ENCODE measurements at places on chromosomes 11 and 22.

- DNase-seq, result no peak
Measured at GRCh38 chr11:72781063-72781312, 12.9 kb downstream of the STARD10 start.

- DNase-seq, result no peak
Measured at GRCh38 chr11:14029971-14030920, 67.7 kb downstream of the SPON1 start.

DNA sequence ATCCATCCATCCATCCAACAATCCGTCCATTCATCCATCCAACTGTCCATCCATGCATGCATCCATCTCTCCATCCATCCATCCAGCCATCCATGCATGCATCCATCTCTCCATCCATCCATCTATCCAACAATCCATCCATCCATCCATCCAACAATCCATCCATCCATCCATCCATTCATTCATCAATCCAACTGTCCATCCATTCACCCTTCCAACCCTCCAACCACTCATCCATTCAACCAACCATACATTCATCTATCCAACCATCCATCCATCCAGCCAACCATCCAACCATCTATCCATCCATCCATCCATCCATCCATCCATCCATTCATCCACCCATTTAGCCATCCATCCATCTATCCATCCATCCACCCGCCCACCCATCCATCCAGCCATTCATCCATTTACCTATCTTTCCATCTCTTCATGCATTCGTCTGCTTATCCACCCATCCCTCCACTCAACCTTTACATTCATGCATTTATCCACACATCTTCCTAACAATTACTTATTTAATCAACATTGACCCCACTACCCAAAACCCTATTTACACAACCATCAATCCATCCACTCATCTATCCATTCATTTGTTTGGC is 12.6 kb downstream of the CACNA1I start:
- DNase-seq, result no peak

GRCh38 chr11:115291325-115291724 is 212.9 kb downstream of the CADM1 start:
- no peak for DNase-seq

DNA sequence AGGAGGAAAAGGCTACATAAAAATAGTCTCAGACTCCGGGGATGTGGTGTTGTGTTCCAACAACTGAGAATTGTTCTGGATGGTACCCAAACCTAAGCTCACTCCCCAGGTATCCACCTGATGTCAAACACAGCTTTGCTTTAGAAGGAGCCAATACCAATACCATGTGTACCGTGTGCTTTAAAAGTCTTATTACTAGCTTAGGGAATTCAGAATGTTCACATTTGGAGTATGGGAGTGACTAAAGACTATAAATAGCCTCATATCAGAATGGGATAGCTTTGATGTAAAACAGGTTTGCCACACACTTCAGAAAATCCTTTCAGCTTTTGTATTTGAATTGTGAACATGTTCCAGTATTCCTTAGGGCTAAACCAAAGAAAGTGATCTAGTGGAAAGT is 248.7 kb upstream of the ARHGAP42 start:
- DNase-seq, result no peak

DNA sequence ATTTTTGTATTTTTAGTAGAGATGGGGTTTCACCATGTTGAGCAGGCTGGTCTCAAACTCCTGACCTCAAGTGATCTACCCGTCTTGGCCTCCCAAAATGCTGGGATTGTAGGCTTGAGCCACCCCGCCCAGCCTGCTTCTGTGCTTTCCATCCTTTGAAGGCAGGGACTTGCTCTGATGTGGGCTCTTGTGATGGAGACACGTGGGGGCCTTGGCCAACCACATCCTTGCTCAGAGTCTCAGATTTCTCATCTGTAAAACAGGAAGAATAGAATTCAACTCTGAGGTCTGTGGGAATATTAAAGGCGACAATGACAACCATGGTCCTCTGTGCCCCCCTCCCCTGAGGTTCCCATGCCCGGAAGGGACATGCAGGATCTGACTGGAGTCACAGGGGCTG is 3.8 kb upstream of the GGA1 start:
- DNase-seq, result peak; percentile 63

DNA sequence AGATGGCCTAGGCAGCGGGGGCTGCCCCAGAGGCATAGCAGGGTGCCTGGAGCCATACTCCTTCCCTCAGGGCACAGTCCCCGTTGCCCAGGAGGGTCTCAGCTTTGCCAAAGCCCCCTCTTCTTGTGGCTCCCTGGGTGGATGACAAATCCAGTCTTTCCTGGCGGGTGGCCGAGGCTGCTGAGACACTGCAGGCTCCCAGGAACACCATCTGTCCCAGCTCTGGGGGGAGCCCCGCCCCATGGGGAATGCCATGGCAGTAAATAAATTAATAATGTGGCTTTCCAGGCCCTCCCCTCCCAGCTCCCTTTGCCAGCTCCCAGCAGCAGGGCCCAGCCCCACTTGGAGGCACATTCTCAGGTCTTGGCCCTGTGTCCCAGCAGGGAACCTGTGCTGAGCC is 45.0 kb downstream of the PDE2A start:
- DNase-seq, result no peak

DNA sequence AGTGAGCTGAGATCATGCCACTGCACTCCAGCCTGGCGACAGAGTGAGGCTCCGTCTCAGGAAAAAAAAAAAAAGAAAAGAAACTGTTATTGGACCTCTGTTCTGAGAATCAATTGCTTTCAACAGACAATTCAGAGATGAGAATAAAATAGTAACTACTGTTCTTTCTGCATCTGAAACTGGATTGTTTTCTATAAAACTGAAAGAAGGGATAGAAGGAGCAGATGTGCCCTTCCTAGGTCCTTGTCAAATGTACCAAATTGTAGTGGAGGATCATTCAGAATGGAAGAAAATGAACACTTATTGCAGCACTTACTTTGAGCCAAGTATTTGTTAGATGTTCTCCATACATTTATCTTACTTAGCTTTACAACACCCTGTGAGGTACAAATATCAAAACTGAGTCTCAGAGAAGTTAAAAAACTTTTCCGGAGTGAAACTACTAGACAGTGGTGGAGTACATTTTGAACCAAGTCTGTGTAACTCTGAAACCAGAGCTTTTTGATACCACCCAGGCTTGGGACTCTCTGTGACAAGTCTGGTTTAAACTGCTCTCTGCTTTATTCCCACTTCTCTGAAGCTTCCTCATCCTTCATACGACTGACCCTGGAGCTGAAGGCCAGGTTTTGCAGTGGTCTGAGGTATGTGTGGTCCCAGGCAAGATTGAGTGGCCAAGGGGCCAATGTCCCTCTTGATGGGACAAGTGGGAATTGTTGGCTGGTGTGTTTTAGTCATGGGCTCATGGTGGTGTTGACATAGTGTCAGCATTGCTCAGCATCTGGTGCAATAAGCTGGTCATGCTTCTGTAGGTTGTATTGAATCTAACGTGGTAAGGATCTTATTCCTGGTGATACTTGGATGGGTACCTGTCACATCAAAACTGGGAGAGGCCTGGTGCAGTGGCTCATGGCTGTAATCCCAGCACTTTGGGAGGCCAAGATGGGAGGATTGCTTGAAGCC is 48.2 kb upstream of the CCDC134 start:
- peak; percentile 66 for DNase-seq

DNA sequence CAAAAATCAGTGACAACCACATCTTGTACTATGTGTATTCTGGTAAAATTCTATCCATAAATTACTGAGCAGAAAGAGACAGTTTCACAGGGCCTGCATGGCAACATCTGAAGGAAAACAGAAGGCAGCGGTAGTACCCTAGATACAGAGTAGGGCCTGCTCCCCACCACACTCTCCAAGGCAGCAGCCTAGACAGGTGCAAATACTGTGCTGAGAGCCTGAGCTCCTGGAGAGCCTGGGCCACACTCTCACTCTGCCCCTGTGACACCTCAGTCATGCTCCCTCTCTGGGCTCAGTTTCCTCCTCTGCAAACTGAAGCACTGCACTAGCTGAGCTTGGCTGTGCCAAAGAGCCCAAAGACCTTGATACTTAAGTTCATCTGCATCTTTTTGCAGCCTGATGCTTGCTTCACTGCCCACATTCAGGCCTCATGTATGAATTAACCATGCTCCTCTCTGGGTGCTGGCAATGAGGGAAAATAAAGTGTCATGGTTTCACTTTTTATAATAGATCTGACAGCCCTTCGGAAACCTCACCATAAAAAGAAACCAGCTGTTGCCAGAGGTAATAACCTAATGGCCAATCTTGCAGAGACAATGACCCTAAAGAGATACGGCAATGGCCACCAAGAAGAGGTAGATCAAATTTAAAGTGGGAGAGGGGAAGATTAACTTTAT is 104.7 kb downstream of the PLEKHA7 start:
- no peak for DNase-seq

- no peak for DNase-seq
Measured at GRCh38 chr11:88383447-88383846, 45.9 kb upstream of the CTSC start.

GRCh38 chr22:32206774-32207758 is 2.2 kb upstream of the RFPL2 start:
- peak; percentile 44 for DNase-seq

DNA sequence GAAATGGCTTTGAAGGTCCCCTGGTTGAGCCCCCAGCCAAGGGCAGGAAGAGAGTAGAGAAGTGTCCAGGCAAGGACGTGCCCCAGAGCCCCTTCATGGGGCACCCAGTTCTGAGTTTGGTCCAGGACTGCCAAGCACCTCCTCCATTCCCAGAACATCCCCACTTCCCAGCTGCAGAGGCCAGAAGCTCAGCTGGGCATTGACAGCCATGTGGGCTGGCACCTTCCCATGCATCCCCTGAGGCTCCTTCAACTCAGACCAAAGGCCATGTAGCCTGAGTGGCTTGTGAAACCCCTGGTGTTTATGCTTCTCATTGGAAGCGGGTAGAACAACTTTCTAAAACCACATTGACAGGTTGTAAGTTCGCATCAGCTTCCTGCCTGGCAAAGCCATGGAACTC is 789.6 kb downstream of the TBC1D22A start:
- no peak for DNase-seq

GRCh38 chr22:18001040-18001893 is 23.1 kb downstream of the MICAL3 start:
- peak; percentile 94 for DNase-seq

GRCh38 chr11:24560324-24560723 is 63.5 kb downstream of the LUZP2 start:
- no peak for DNase-seq

DNA sequence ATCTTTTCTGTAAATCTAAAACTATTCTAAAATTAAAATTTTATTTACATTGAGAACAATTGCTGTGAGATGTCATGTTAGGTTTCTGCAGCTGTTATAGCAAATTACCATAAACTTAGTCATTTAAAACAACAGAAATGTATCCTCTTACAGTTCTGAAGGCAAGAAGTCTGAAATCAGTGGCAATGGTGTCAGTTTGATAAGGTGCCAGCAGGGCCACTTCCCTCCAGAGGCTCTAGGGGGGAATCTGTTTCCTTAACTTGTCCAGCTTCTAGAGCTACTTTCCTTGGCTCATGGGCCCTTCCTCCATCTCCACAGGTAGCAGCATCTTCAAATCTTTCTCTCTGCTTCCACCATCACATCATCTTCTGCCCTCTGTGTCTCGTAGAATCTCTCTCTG is 23.0 kb downstream of the MOGAT2 start:
- DNase-seq, result no peak

- no peak for DNase-seq
Measured at GRCh38 chr11:24064309-24064903, 432.4 kb upstream of the LUZP2 start.

DNA sequence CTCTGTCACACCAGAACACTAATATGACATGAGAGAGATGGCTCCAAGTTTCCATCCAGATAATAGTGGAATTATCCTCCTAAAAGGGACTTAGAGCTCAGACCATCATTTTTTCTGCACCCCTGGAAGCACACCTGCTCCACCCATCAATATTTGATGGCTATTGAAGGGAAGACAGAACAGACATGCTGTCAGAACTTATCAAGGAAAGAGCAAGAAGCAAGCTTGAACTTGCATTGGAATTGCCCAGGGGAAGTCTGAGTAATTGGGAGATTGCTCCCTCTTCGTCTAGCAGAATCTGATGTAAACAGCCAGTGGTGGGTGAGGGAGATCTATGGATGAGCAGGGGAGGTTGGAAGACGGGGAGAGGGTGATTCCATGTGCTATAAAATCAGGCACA is 874.4 kb upstream of the TENM4 start:
- no peak for DNase-seq

DNA sequence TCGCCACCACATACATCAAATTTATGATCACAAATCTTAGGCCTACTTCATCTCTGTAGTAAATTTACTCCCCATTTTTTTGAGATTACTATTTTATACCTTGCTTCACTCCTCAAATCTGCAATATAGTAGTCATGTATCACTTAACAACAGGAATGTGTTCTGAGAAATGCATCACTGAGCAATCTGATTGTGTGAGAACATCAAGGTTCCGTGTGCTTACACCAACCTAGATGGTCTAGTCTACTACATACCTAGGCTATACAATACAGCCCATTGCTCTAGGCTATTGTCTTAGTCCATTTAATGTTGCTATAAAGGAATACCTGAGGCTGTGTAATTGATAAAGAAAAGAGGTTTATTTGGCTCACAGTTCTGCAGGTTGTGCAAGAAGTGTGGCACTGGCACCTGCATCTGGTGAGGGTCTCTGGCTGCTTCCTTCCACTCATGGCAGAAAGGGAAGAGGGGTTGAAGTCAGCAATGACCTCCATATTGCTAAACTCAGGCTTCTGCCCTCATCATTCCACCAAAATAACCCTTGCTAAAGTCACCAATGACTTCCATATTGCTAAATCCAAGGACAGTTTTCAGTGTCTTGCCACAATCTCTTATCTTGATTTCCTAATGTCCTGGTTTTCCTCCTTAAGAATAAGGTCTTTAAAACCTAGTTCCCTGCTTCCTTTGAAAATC is 140.3 kb downstream of the RBFOX2 start:
- DNase-seq, result no peak

DNA sequence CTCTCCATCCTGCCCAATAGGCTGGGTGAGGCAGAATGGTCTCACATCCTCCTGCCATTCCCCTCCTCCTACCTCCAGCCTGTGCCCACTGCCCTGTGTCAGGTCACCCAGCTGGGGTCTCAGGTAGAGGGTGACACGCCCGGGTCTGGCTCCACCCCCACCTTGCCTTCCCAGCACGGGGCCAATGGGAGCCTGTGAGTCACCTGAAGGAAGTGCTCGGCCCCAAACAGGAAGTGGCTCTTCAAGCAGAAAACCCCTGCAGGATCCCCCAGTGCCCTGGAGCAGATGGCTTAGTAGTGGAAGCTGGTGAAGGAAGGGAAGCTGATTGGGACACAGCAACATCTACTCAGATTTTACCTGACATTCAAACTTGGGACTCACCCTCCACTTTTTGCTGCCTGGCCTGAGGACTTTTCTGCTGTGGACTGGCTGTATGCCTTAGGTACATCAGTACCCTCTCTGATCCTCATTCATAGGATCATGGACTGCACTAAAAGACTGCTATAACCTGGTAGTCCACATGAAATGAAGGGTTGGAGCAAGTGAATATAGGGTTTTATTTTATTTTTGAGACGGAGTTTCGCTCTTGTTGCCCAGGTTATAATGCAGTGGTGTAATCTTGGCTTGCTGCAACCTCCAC is 33.4 kb downstream of the GDPD5 start:
- peak; percentile 60 for DNase-seq

GRCh38 chr22:16959345-16959930 is 48.6 kb downstream of the GAB4 start:
- no peak for DNase-seq

Measured in inflammatory macrophage treated with lipopolysaccharide for 4 hours (primary cell).